ENCODE measurements at places on chromosomes 13 and 19.

GRCh38 chr19:35350591-35350990 lies 2.9 kb downstream of the FFAR1 start:
- no peak for DNase-seq

GRCh38 chr13:112065867-112066623 lies 904 bp upstream of the SOX1 start:
- no peak for DNase-seq

DNA sequence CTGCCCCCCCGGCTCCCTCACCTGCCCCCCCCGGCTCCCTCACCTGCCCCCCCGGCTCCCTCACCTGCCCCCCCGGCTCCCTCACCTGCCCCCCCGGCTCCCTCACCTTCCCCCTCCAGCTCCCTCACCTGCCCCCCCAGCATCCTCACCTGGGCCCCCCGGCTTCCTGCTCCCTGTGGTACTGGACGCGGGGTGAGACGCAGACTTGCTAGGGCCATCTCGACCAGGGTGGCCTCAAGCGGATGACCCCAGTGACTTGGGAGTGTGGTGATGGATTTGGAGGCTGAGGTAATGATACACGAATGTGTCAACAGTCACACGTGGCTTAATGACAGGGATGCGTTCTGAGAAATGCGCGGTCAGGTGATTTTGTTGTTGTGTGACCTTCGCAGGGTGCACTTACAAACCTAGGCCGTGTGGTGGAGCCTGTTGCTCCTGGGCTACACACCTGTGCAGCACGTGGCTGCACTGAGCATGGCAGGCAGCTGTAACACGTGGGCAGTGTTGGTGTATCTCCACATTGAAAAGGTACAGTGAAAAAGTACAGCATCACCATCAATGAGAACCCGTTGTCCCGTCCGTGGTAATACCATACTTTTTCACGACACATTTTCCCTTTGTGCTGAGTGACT lies 197.8 kb downstream of the TEX29 start:
- no peak for DNase-seq

GRCh38 chr19:55406826-55407549 lies 600 bp downstream of the UBE2S start:
- DNase-seq, result no peak

GRCh38 chr13:102807699-102808098 lies 8.8 kb downstream of the BIVM start:
- DNase-seq, result no peak

- DNase-seq, result no peak
Observed at GRCh38 chr19:38412491-38412890, 9.6 kb downstream of the FAM98C start.

- no peak for DNase-seq
Observed at GRCh38 chr13:28890712-28891111, 70.6 kb downstream of the MTUS2 start.

DNA sequence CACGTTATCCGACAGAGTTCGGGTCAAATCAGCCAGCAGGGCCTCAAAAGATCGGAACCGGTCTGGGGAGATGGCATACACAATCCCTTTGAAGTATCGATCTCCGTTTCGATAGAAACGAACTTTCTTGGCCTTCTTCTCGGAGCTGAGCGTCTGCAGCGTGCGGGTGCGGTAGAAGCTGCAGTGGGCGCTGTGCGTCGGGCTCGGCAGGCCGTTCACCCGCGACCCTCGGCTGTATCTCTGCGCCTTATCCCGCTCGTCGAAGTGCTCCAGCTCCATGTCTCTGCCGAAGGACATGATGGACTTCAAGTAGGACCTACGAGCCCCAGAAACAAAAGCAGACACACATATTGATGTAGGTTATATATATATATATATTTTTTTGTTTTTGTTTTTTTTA lies 5.3 kb downstream of the DCLK1 start:
- no peak for DNase-seq

DNA sequence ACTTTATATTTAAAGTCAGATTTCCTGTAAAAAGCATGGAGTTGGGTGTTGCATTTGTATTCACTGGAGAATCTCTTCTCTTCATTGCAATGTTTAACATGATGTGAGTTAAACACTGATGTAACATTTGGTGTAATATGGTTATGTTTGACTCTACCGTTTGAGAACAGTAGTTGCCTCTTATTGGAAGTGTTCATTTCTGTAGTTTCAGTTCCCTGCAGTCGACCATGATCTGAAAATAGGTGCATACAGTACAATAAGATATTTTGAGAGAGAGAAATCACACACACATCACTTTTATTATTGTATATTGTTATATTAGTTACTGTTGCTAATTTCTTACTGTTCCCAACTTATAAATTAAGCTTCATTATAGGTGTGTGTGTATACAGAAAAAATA lies 105.2 kb upstream of the SPACA7 start:
- DNase-seq, result no peak

DNA sequence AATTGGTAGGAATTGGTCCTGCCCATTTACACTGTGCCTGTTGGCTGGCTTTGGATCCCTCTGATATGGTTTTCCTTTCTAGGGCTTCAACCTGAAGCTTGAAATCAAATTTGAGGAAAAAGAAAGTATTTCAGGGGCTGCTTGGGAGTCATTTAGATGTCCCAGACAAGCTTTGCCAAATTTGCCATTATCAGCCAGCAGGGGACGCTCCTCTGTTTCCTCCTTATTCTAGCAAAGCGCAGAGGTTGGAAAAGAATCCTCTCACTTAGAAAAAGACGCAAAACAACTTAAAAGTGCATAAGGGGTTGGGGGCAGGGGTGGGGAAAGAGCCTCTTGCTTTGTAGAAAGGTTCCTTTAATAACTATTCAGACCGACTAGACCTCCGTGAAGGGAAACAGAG lies 1211.1 kb upstream of the PCDH20 start:
- no peak for DNase-seq

DNA sequence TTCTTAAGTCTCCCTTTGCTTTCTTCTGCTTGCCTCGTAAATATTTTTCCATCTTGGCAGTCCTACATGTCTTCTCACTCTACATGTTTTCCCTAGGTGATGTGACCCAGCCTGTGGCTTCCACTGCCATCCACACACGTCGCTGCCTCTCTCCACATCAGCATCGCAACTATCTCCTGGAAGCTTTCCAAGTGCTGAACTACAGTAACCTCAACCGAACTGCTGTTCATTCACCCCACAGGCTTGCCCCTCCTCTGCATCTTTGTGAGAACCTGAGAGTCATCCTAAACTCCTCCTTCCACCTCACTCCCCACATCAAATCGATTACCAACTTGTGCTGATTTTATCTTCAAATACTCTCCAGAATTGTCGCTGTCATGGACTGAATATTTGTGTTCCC lies 41.2 kb upstream of the USPL1 start:
- DNase-seq, result no peak

DNA sequence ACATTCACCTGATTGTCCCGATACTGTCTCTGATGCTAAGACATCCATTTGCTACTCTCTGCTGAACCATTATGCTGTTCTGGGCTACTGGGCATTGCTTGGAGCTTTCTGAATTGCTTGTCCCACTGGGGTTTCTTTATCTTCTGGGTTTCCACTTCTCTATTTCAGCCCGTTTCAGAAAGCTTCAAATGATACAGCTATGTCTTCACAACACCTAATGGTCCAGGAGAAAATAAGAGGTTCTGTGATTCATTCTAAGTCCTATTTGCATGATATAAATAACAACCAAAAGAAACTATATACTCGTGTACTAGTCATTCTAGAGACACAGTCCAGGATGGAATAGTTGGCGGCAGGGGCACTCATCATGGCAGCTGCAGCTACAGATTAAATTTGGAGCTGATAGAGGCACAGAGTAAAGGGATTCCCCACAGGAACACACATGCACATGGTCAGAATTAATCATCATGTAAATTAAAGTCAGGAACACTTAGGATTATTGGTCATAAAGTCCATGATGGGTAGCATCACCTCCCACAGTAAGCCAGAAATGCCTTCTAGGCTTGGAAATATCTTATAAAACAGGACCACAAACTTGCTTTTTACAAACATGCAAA lies 33.3 kb upstream of the SCEL start:
- no peak for DNase-seq

GRCh38 chr19:7544626-7545025 lies 9.1 kb downstream of the PNPLA6 start:
- DNase-seq, result no peak

DNA sequence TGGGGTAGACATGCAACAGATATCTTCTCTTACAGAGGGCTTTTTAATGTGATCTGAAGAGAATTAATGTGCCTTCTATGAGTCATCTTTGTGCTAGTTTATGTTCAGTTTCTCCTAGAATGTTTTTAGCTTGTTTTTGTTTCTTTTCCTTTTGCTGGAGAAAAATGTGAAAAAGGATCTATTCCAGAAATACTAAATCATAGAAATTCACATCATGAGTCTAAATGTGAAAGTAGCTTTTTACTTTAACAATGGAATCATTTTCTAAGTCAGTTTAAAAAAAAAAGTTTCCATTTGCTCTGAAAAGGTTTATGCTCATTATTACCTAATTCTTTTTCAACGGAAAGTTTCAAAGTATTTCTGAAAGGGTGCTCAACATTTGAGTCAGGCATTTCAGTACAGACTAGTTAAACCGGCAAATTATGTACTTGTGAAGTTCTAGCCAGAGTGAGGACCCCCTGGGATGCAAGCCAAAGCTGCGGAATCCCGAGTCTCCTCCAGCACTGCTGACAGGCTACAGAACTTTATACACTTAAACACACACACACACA lies 72.9 kb downstream of the SPATA13 start:
- no peak for DNase-seq

DNA sequence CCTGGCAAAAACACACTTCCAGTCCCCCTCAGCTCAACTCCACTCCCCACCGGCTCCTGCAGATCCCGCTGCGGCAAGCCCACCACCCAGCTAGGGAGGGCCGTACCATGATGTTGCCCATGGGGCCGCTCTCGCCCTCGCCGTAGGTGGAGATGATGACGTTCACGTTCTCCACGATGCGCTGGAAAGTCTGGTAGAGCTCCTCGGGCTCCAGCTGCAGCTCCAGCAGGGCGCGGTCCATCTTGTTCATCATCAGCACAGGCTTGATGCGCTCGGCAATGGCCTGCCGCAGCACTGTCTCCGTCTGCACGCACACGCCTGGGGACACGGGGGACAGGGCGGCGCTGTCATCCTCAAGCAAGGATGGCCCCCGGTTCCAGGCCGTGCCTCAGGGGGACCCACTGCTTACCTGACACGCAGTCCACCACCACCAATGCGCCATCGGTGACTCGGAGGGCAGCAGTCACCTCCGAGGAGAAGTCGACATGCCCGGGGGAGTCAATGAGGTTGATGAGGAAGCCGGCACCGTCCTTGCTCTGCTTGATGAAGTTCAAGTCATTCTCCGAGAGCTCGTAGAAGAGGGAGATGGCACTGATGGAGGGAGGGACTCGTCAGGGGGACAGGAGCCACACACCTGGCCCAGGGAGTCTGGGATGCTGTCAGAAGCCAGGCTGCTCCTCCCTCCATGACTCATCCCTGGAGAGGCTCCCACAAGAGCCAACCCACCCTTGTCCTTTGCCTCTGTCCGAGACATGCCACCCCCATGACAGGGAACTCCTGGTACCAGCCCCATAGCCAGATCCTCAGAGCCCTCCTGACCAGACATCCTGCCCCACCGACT lies 2.3 kb downstream of the EEF2 start:
- DNase-seq, result no peak

GRCh38 chr13:73335210-73335609 lies 276.4 kb downstream of the KLF5 start:
- DNase-seq, result no peak

DNA sequence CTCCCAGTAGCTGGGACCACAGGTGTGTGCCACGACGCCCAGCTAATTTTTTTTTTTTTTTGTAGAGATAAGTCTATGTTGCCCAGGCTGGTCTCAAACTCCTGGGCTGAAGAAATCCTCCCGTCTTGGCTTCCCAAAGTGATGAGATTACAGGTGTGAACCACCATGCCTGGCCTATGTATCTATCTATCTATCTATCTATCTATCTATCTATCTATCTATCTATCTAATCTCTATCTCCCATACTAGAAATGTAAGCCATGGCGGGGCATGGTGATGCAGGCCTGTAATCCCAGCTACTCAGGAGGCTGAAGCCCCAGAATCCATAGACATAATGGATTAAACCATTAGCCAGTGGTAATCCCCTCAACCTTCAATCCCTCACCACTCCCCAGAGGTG lies 6.5 kb upstream of the SERTAD3 start:
- DNase-seq, result no peak

DNA sequence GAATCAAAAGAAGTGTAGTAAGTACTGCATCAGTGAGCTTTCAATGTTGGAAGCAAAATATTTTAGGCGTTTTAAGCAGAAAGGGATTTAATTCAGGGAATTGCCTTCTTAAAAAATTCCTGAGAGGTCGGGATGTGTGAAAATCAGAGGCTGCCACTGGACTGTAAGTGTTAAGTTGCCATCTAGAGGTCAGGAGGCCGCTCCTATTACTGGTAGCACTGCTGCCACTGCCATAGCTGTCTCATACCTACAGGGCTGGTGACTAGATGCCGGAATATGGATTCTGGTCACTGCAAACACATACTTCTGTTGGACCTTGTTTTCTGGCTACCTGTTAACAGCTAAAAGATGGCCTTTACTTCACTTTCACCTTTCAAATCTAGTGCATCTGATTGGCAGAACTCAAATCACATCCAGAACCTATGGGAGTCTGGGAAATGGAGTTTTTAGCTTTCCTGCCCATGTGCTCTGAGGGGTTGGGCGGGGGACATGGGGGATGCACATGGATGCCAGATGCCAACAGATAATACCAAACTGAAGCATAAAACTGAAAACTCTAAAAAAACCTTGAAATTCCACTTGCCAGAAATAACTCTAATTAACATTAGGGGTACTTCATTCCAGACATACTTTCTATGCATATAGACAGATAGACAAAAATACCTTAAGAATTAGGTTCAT lies 29.8 kb downstream of the DGKH start:
- no peak for DNase-seq

DNA sequence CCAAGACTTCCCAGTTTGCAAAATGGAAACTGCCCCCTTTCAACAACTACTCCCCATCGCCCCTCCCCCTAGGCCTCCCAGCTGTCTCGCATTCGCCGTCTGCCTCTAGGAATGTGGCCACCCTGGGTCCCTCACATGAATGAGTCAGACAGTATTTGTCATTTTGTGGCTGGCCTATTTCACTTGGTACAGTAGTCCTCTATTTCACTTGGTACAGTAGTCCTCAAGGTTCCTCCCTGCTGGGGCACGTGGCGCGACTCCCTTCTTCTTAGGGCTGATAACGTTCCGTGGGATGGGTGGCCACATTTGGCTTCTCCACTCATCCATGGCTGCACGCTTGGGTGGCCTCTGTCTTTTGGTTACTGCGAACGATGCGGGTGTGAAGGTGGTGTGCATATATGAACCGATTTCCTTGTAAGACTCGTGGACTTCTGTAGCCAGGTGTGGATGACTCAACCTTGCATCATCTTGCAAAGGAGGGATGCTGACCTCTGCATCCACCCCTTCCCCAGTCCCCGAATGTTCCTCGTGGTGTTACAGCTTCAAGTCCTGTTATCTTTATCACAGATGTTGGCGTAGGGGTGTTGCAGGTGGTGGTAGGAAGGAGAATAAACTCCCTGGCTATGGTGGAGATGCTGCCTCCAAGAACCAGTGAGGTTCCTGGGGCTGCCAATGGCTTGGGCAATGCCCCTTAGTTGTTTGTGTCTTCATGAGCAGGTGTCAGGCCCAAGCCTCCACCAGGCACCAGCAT lies 112.1 kb upstream of the SOX1 start:
- no peak for DNase-seq

GRCh38 chr19:48836089-48837017 lies at the start of gene HSD17B14:
HSD17B14 (minus strand) TSS chr19:48836491; CDS start chr19:48836411, 80 bp downstream.
- DNase-seq, result no peak

GRCh38 chr13:78241278-78241919 lies 322.8 kb upstream of the EDNRB start:
- no peak for DNase-seq
